ENCODE measurements at places on chromosomes 12 and 14. TPM values are rescaled to one million over a fixed set of nuclear protein-coding genes. Genes with fewer than 3 reads are reported as not detected.

The ISM2 gene
- 3.1 TPM for total RNA-seq

The EPYC gene
- total RNA-seq = not detected

The DNAI7 gene
- 0.28 TPM for total RNA-seq

The GPR68 gene
- 0.96 TPM for total RNA-seq

The SLC6A13 gene
- total RNA-seq = 0.19 TPM

The TAS2R10 gene
- under 0.01 TPM for total RNA-seq

Measured in regular cardiac myocyte (primary cell).